ENCODE measurements at places on chromosomes 2 and 18.

GRCh38 chr2:235391921-235392615, 101.8 kb upstream of the AGAP1 start:
- no peak overlapping the region for H3K4me3 ChIP-seq
- H3K4me1 ChIP-seq, result peaks cover 10% of the 10 kb centered on the region
- H3K27ac ChIP-seq, result no peak overlapping the region
- peaks cover 29% of the 10 kb centered on the region for H3K27me3 ChIP-seq

GRCh38 chr2:188512456-188512855, 220.8 kb downstream of the GULP1 start:
- H3K4me1 ChIP-seq, result no peaks in the 10 kb centered on the region
- no peak overlapping the region for H3K4me3 ChIP-seq
- no peak overlapping the region for H3K27ac ChIP-seq
- peaks cover 2% of the 10 kb centered on the region for H3K27me3 ChIP-seq

DNA sequence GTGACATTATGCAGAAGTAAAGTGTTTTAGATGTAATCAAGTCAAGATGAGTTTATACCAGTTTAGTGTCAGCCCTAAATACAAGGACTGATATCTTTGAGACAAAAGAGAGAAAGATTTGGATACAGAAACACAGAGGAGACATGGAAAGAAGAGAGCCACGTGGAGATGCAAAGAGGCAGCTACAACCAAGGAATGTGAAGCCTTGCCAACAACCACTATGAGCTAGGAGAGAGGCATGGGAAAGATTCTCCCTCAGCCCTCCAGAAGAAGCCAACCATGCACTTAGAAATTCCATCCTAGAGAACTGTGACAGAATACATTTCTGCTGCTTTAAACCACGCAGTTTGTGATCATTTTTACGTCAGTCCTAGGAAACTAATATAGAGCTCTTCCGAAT, 217.2 kb downstream of the DOK6 start:
- no peak overlapping the region for H3K27ac ChIP-seq
- no peak overlapping the region for H3K4me3 ChIP-seq
- H3K4me1 ChIP-seq, result no peaks in the 10 kb centered on the region
- H3K27me3 ChIP-seq, result peaks cover 7% of the 10 kb centered on the region

DNA sequence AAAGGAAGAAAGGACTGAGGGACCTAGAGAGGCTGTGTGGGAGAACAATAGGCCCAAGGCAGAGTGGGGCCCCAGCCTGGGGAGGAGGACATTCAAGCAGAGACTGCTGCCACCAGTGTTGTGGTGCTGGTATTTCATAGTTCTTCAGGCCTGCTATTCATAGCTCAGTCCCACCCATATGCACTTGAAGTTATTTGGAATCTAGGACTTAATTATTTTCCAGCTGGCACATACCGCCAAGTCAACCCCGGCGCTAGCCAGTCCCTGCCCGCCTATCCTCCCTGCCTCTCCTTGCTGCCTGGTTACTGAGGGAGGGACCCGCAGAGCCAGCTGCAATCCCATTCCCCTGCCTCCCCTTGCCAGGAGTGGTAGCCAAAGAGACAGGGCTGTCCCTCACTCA, 141.2 kb downstream of the CABLES1 start:
- no peaks in the 10 kb centered on the region for H3K27me3 ChIP-seq
- H3K27ac ChIP-seq, result no peak overlapping the region
- H3K4me1 ChIP-seq, result no peaks in the 10 kb centered on the region
- DNase-seq, result no peak
- H3K36me3 ChIP-seq, result peaks cover 10% of the 10 kb centered on the region
- no peak overlapping the region for H3K4me3 ChIP-seq

GRCh38 chr18:71913641-71914040, 630.5 kb downstream of the CBLN2 start:
- no peak overlapping the region for H3K4me3 ChIP-seq
- no peak for DNase-seq

- H3K4me1 ChIP-seq, result no peaks in the 10 kb centered on the region
- H3K27ac ChIP-seq, result no peak overlapping the region
- no peaks in the 10 kb centered on the region for H3K36me3 ChIP-seq
- H3K4me3 ChIP-seq, result no peak overlapping the region
Measured at GRCh38 chr2:80281049-80281448, 23.5 kb downstream of the LRRTM1 start.

DNA sequence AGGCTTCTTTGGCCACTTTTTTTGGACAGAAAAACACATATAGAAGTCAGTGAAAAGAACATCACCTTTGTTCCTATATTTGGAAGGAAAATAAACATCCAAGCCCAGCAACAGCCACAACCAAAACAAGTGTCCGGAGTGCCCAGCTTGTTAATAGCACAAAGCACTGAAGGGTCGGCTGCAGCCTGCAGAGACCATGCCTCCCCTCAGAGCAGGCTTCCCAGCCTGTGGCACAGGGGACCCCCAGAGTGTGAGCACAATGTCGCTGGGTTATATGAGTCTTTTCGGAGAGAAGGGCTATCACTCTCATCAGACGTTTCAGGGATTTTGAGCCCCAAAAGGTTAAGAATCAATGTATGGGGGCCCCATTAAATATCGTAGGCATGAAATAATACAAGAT, 6.2 kb upstream of the CIDEA start:
- no peak for DNase-seq
- no peak overlapping the region for H3K4me3 ChIP-seq
- H3K27ac ChIP-seq, result no peak overlapping the region
- no peaks in the 10 kb centered on the region for H3K36me3 ChIP-seq
- H3K4me1 ChIP-seq, result no peaks in the 10 kb centered on the region

DNA sequence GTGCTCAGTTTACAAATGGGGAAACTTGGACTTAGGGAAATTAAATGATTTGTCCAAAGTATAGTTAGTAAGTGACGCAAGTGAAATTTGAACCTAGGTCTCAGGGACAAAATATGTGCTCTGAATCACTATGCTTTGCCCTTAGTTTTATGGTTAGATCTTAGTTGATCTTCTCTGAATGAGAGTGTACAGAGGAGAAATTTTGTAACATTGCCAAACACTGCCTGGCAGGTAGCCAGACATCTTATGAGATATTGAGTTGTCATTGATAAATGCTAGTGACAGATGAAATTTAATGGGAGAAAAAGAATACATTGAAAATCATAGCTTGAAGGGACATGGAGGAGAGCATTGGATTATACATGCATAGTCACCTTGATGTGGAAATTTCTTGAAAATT, 91.4 kb downstream of the GALNT1 start:
- no peak for DNase-seq
- no peak overlapping the region for H3K27ac ChIP-seq
- peaks cover 13% of the 10 kb centered on the region for H3K36me3 ChIP-seq
- H3K4me1 ChIP-seq, result no peaks in the 10 kb centered on the region

DNA sequence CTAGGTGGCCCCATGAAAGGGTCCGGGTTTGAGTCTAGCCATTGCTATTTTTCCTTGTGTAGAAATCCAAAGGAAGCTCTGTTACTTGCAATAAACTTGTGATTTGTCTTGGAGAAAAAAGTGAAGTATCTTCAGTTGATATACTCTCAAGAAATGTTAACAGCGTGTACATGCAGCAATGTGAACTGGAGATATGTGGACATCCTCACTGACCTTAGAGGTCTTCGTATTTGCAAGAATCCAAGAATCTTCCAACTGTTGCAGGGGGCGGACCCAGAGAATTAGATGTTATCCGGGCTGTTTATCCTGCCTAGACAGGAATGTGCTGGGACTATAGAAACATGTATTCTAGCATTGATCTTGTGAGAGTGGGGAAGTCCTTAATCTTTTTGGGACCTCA, 187.6 kb downstream of the KCNS3 start:
- no peaks in the 10 kb centered on the region for H3K4me1 ChIP-seq
- no peak overlapping the region for H3K27ac ChIP-seq
- H3K4me3 ChIP-seq, result no peak overlapping the region
- no peak for DNase-seq
- no peaks in the 10 kb centered on the region for H3K36me3 ChIP-seq
- no peaks in the 10 kb centered on the region for H3K27me3 ChIP-seq

DNA sequence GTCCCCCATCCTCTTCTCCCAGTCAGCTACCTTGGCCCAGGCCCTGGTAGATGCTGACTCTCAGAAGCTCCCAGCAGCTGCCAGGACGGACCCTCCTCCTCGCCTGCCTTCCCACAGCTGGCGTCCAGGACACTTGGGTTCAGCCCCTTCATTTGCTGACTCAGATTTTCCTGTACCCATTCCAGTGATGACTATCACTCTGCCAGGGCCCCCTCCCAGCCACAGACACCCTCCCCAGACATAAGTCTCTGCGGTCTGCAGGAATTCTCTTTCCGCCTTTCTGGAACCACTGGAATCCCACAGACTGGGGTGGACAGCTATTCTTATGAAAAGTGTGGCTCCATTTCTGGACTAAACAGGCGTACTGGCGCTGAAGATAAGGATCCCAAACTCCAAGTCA, 260.3 kb upstream of the EPAS1 start:
- peaks cover 6% of the 10 kb centered on the region for H3K4me1 ChIP-seq
- DNase-seq, result no peak
- H3K27ac ChIP-seq, result no peak overlapping the region
- no peaks in the 10 kb centered on the region for H3K36me3 ChIP-seq

- H3K36me3 ChIP-seq, result peaks cover 72% of the 10 kb centered on the region
- peak overlapping the region; percentile 34 for H3K27ac ChIP-seq
- DNase-seq, result peak; percentile 9
- H3K4me1 ChIP-seq, result peaks cover 12% of the 10 kb centered on the region
- H3K4me3 ChIP-seq, result no peak overlapping the region
Measured at GRCh38 chr2:224849264-224849663, 133.1 kb upstream of the CCDC195 start.

GRCh38 chr2:108621087-108621559, 86.9 kb downstream of the LIMS1 start:
- H3K4me1 ChIP-seq, result peaks cover 79% of the 10 kb centered on the region
- H3K36me3 ChIP-seq, result no peaks in the 10 kb centered on the region
- H3K27me3 ChIP-seq, result no peaks in the 10 kb centered on the region
- peak; percentile 87 for DNase-seq
- peak overlapping the region; percentile 82 for H3K4me3 ChIP-seq

DNA sequence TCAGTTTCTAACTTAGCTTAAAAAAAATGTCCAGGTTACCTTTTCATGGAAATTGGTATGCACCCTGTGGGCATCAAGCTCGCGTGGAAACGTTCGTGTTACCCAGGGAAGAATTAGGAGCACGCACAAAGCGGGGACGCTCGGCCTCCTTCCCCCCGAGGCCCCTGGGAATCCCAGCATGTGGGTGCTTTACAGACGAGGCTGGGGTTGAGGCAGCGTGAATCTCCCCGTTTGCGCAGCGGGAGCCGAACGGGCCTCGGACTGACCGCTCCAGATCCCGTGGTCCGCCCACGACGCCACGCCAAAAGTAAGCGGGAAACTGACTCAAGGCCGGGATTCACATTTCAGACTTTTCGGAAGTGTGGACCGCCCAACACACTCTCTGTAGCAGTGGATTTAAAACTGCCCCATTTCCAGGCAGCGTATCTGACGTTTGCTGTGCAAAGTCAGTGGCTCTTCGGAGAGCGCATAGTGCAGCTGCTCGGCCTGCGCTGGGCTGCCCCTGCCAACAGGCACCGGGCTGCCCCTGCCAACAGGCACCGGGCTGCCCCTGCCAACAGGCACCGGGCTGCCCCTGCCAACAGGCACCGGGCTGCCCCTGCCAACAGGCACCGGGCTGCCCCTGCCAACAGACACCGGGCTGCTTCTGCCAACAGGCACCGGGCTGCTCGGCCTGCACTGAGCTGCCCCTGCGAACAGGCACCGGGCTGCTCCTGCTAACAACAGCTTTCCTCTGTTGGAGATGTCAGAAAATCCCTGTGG, 49.7 kb downstream of the SH3YL1 start:
- no peak overlapping the region for H3K4me3 ChIP-seq
- peaks cover 4% of the 10 kb centered on the region for H3K27me3 ChIP-seq
- H3K27ac ChIP-seq, result no peak overlapping the region
- H3K4me1 ChIP-seq, result no peaks in the 10 kb centered on the region
- peaks cover 9% of the 10 kb centered on the region for H3K36me3 ChIP-seq

DNA sequence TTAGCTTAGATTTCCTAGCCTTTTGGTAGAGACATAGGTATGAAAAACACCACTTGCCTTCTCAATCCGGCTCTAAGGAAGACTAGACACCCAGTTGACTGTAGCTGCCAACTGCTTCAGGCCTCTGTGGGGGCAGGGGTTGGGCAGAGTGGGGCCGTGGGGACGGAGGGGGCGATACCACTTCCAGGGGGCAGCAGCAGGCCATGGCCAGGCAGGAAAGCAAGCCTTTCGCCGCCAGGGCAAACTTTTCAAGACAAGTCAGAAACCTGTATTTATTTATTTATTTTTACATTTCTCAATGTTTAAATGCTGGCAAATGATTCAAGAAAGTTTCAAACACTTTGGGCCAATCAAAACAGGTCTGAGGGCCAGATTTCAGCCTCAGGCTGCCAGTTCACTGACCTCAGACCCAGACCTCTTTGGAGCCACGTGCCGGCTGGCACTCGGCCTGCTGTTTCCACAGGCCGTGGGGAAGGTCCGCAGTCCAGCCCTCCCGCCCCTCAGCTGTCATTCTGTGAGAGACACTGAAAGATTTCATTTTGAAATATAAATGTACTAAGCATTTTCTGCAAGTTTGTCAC, 63.8 kb downstream of the MEX3C start:
- H3K4me3 ChIP-seq, result no peak overlapping the region
- peaks cover 3% of the 10 kb centered on the region for H3K4me1 ChIP-seq
- no peaks in the 10 kb centered on the region for H3K36me3 ChIP-seq
- no peak overlapping the region for H3K27ac ChIP-seq
- DNase-seq, result no peak

DNA sequence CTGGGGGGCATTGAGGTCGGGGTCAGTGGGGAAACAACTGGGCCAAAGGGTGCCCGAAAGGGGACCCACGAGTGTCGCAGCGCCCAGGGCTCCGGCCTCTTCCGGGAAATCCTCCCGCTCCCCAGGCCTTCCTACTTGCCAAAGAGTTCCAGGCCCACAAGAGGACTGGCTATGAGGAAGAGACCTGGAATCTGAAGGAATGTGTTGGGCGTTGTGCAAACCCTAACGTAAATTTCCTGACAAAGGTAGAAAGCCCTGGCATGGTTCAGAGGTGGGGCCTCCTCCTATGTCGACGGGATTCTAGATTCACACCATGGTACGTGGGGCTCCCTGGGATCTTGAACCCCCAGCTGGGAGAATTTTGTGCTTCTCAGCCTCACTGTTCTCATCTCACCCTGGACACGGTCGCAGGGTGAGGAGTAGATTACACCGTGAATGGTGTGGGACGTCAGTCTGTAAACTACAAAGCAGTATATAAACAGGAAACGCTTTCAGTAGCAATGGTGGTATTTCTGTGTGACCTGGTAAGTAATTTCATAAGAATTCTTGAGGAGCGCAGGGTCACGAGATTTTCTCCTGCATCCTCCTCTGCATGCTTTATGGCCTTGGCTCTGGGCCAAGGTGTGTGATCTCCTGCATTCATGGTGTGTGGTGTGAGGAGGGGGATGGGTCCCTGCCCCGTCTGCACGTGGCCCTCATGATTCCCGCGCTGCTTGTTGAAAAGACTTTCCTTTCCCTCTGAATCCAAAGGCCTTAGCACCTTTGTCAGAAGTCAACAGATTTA, 868 bp downstream of the HSBP1L1 start:
- H3K4me3 ChIP-seq, result peak overlapping the region; percentile 70
- peaks cover 30% of the 10 kb centered on the region for H3K4me1 ChIP-seq
- no peaks in the 10 kb centered on the region for H3K27me3 ChIP-seq
- H3K36me3 ChIP-seq, result peaks cover 4% of the 10 kb centered on the region

GRCh38 chr2:149483004-149483605, 104.5 kb downstream of the MMADHC start:
- no peak overlapping the region for H3K27ac ChIP-seq
- no peaks in the 10 kb centered on the region for H3K4me1 ChIP-seq
- DNase-seq, result no peak
- no peak overlapping the region for H3K4me3 ChIP-seq
- peaks cover 19% of the 10 kb centered on the region for H3K27me3 ChIP-seq

GRCh38 chr2:98823196-98824170, 92.6 kb upstream of the MGAT4A start:
- peaks cover 2% of the 10 kb centered on the region for H3K27me3 ChIP-seq
- H3K4me1 ChIP-seq, result peaks cover 21% of the 10 kb centered on the region
- DNase-seq, result no peak
- peak overlapping the region; percentile 77 for H3K27ac ChIP-seq
- no peaks in the 10 kb centered on the region for H3K36me3 ChIP-seq

Measured in activated CD8-positive, alpha-beta T cell treated with anti-CD3 and anti-CD28 coated beads for 36 hours (primary cell).